ENCODE measurements at places on chromosomes 1 and 21. TPM values are rescaled to one million over a fixed set of nuclear protein-coding genes. Genes with fewer than 3 reads are reported as not detected.

DNA sequence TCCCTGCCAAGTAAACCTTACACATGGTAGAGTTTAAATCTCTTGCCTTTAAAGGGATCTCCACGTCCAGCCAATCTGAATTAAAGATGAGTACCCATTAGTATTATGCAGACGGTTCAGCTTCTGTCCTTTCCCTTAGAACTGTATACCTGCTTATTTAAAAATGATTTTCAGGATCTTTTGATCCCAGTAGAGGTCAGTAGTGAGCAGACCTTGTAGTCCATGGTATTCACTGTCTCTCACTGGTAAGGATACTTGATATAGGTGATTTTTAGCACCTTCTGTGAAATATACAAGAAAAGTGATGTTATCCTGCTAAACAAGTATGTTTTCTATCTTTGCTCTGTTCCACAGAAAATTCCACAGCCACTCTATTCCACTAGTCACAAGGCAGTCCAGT lies 1211.6 kb upstream of the ADGRL4 start:
- no peak for DNase-seq

- no peak for DNase-seq
Observed at GRCh38 chr1:36387141-36387949, 1.6 kb upstream of the STK40 start.

LIN9 gene
- 7.5 TPM for total RNA-seq

NRIP1 gene
- total RNA-seq, result 92.8 TPM

MANEAL gene
- 1.4 TPM for total RNA-seq

SHC1 gene
- 117 TPM for total RNA-seq

Measured in mesothelial cell of epicardium (in vitro differentiated cells).